ENCODE measurements at places on chromosomes 1 and 21. TPM values are rescaled to one million over a fixed set of nuclear protein-coding genes. Genes with fewer than 3 reads are reported as not detected.

- DNase-seq: no peak
Observed at GRCh38 chr1:204813522-204813921, 57.1 kb upstream of the NFASC start.

- DNase-seq: no peak
Observed at GRCh38 chr1:10490286-10490970, 15.7 kb downstream of the PEX14 start.

- no peak for DNase-seq
Observed at GRCh38 chr1:208524925-208525324, 280.7 kb upstream of the PLXNA2 start.

Gene RNF187
- total RNA-seq: 79.7 TPM

Gene OR2L13
- not detected for total RNA-seq

Measured in heart right ventricle (tissue), 16 donors.